ENCODE measurements at places on chromosomes 5 and 9.

DNA sequence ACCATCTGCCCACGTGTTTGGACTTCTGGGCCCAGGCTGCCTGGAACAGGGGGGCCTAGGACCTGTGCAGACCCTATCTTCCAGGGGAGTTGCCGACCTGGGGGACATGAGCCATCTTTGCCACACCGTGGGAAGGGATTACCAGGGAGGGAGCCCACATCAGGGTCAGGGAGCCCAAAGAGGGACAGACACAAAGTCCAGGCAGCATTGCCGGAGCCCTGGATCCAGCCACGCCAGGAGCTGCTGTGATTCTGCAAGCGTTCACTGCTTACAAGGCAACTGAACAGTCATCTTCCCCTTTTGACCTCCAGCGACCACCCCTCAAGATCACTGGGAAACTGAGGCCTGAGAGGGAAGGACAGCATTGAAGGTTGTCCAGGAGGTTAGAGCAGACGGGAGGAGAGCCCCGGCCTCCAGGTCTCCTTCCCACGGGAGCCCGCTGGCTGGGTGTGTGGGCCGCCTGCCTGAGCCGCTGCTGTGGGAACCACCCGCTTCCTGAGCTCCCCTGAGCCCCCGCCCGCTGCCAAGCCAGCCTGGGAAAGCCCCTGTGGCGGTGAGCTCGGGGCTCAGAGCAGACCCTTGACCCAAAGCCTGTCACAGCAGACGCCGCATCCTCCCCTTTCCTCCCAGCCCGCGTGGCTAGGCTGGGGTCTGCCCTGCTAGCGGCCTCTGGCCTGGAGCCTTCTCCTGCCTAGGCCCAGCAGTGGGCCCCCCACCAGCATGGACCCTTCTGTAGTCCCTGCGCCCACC lies 17.1 kb upstream of the NOTCH1 start:
- no peak for DNase-seq

DNA sequence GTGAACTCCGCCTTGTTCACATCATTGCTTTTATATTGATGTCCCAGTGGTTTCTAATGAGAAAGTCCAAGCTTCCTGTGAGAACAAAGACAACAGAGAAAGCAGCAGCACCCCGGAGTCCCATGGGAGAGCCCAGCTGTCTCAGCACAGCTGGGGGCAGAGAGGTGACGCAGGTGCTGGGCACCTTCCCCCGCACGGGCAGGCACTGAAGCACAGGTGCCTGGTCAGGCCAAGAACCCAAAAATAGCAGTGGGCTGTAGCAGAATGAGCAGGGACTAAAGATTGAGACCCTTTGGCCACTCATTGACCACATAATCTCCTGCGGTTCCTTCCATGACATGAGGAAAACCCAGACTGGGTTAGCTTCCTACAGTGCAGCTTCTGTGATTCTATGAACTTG lies 18.8 kb downstream of the SRD5A1 start:
- DNase-seq = no peak

DNA sequence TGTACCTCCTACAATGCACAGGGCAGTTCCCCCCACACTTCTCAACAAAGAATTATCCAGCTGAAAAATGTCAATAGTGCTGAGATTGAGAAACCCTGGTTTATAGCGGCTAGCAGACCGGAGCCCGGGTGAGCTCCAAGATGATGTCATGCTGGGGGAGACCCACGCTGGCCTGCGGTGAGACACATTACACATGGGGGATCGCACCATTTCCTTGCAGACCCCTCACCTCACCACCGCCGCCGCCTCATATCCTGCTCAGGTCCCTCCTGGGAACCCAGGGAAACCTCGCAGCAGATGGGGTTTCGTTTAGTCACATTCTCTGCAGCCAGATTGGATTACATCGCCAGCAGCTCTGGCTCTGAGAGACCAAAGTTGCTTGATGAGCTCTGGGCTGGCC lies 14.7 kb upstream of the TNC start:
- peak; percentile 40 for DNase-seq

GRCh38 chr9:28464481-28465216 lies 891.4 kb upstream of the C9orf72 start:
- DNase-seq = no peak

DNA sequence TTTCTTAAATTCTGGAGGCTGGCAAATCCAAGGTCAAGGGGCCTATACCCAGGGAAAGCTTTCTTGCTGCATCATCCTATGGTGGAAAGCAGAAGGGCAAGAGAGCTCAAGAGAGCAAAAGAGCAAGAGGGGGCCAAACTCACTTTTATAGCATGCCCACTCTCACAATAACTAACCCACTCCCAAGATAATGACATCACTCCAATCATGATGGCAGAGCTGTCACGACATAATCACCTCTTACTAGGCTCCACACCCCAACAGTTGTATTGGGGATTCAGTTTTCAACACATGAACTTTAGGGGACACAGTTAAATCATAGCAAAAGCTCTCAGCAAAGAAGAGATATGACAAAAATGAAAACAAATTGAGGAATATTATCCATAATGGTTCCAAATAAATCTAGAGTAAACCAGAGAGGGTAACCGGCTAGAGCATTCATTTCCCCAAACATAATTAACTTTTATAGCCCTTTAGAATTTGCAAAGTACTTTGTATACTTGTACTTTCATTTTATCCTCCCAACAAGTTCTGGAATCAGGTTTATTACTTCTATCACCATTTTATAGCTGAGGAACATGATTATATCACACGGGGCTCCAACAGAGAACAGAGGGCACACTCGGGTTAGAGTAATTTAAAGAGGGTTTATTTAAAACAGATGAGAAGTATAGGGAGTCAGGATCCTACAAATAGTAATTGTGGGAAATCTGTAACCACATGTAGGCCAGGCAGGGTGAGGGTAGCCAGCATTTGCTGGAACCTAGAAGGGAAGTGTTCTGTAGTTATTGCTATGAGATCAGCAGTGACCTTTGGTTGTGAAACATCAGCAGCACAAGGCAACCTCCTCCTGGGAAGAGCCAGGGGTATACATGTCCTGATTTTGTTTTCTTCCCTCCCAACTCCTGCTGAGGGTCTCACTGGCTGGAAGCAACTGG lies 7.2 kb upstream of the TARS1 start:
- DNase-seq = no peak

DNA sequence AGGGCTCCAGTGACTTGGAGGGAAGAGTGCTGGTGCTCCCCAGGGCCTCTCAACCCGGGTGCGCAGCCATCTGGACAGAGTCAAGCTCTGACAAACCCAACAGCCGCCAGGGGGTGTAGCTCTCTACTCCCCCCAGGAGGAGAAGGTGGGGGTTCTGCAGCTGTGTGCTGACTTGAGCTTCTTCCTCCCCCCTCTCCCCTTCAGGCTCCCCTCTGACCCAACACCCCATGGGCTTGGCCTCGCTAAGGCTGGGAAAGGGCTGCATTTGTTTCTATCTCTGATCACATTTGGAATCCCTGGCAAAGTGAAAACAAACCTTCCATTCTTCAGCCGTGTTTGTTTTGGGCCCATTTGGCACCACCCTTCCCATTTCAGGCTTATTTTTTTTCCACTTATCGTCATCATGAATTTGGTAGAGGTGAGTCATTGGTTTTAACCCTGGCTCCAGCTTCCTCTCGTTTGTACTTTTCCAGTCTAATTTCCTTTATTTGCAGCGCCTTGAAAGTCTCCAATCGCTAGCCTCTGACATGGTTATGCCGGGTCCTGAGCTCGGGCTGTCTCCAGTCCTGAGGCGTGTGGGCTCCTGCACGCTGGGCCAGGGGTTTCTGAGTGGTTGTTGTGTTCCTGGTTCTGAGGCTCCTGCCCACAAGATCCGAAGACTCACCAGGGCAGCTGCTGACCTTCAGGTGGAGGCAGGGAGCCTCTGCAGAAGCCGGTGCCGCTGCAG lies 36.1 kb downstream of the DAP start:
- peak; percentile 58 for DNase-seq

DNA sequence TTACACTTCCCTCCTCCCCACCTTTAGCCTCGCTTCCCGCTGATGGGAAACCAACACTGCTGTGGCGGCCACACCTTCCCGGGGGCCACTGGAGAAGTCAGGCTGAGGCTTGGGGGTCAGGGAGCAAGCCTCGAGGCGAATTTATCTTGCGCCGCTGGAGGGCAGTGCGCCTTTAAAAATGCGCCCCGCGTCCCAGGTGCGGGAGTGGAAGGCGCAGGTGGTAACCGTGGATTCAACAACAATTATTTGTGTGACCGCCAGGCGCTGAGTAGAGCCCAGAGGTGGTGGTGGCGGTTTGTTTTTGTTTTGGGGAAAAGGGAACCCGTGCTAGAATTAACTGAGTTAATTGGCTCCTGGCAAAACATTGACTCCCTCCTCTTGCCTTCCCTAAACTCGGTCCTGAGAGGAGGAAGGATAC lies 1.1 kb downstream of the CFAP77 start:
- DNase-seq = no peak

GRCh38 chr5:29214839-29215238 lies 1978.6 kb upstream of the CDH6 start:
- DNase-seq = peak; percentile 18

DNA sequence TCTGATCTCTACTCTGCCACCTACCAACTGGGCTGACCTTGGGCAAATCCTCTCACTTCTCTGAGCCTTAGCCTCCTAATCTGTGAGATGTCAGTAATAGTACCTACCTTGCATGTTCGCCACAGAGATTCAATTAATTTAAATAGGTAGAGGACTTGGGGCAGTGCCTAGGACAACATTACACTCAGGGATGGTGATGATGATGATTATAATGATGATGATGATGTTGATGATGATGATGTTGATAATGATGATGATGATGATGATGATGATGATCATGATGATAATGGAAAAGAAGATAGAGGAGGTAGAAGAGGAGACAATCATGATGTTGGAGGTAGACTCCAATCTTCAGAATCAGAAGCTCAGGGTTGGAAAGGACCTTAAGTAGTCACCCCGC lies 40.7 kb upstream of the SMIM23 start:
- DNase-seq = no peak

DNA sequence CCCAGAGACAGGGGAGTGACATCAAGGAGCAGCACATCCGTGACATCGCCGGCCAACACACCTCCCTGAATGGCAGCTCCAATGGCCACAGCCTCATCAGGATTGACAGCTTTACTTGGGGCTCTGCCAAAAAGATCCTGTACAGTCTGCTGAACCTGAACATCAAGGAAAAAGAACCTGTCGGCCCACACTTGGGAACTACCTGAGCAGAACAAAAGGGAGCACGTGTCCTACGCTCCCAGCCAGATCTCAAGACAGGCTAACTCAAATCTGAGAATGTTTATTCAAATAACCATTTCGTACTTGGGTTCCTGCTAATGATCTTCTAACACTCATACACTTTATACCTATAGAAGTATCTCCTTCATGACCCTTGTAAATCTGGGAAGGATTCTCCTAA lies 15.3 kb downstream of the HSPA9 start:
- DNase-seq = no peak

GRCh38 chr5:107813559-107813958 lies 142.8 kb upstream of the EFNA5 start:
- DNase-seq = no peak

All from T1000 (cell line).